ENCODE measurements at places on chromosomes 6 and 20.

DNA sequence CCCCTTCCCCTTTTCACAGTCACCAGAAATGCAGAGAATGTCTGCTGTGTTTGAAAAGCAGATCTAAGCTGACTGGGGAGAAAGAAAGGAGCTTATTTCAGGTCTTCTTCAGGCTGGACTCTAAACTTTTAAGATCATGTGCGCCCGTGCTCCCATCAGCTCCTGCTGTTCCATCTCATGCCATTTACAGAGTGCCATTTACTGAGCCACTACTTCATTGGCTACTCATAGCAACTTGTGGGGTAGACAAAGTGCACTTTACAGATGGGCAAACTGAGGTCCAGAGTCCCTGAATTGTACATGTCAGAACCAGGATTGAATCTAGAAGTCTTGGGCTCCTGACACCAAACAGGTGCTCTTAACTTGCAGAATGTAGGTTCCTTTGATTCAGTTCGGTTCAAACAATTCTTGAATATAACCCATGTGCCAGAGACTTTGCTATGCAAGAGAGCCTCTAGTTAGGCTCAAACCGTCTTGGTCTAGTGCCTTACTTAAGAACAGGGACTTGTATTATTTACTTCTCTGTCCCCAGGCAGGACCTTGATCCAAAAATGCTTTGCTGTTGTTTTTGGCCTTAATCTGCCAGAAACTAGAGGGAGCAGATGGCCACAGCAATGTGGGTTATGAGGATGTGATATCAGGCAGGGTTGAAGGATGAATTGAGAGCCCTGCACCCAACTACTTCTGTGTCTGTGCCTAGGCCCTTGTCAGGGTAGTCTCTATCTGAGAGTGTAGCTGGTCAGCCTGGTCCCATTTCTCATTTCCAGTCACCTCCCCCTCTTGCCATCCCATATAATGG is 56.4 kb downstream of the RALY start:
- no peak for DNase-seq

- no peak for DNase-seq
These were observed 122.1 kb upstream of the MLN start for GRCh38 chr6:33925936-33926335.

DNA sequence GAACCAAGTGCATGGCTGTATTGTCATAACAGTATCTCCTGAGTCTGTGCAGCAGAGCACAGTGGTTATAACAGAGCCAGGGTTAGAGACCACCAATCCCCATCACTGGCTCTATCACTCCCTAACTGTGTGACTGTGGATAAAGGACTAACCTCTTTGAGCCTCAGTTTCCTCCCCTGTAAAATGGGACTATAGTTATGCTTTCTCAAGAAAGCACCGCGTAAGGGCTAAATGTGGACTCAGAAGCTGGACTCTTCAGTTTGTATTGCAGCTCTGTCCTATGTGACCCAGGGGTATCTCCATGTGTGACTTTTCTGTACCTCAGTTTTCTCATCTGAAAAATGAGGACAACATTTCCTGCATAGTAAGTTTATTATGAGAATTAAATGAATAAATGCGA is 59.9 kb downstream of the TRAM2 start:
- DNase-seq, result no peak

DNA sequence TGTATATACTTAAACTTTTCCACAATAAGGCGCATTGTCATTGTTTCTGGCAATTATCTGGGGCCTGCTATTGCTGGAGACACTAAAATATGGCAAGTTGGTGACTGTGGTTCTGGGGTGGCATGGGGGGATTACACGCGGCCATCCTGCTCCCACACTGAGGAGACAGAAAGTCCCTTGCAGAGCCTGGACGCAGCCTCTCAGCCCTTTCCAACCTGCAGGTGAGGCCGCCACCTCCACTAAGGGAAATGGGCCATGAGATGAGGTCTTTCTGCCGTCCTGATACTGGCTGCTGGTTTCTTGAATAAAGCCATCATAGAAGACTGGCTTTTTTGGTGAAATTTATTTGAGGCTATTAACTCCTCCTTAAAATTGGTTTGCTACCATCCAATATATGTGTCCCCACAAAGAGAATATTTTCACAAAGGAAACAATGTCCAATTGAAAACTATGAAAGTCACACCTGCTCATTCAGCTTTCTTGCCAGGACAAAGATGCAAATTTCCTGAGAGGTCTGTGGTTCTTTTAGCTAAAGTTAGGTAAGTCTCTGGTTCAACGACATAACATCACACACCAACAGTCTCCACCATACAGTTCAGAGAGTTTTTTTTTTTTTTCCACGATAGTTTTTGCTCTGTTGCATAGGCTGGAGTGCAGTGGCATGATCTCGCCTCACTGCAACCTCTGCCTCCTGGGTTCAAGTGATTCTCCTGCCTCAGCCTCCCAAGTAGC is 13.0 kb downstream of the TXNDC5 start:
- DNase-seq, result no peak

- DNase-seq, result no peak
These were observed 5.1 kb downstream of the RING1 start for GRCh38 chr6:33213166-33213988.

DNA sequence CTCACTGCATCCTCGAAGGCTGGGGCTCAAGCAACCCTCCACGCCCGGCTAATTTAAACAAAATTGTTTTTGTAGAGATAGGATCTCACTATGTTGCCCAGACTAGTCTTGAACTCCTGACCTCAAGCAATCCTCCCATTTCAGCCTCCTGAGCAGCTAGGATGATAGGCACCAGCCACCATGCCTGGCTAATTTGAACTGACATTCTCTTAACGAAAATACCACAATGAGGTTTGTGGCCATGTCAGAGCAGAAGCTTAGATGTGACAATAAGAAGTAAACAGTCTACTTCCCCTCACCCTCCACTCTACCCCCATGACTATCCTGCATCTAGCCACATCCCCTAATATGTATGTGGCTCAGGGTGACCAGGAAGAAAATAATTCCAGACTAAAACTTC is 74.8 kb upstream of the PLCB4 start:
- DNase-seq, result no peak

GRCh38 chr6:42163981-42164380 is 9.2 kb upstream of the GUCA1A start:
- DNase-seq, result no peak

DNA sequence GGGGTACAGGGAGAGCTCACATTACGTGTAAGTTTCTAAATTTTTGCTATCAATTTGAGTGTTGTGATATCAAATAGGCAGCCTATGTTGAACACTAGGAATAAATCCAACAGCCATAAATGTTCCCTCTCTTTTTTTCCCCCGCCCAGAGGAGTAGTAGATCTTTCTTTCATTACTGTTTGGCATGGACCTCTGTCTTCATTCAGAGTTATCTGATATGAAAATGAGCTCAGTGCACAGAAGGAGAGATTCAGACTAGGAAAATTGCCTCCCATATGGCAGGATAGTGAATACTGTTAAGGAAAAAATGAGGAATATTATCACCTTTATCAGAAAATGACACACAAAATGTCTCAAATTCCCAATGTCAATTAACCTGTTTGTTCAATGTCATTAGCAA is 110.0 kb upstream of the EYS start:
- DNase-seq, result no peak

- no peak for DNase-seq
These were observed 44.5 kb downstream of the RAB44 start for GRCh38 chr6:36742146-36742545.
